Breast epithelium (tissue), 4 donors: ENCODE measurements at places on chromosomes 16 and 17.

DNA sequence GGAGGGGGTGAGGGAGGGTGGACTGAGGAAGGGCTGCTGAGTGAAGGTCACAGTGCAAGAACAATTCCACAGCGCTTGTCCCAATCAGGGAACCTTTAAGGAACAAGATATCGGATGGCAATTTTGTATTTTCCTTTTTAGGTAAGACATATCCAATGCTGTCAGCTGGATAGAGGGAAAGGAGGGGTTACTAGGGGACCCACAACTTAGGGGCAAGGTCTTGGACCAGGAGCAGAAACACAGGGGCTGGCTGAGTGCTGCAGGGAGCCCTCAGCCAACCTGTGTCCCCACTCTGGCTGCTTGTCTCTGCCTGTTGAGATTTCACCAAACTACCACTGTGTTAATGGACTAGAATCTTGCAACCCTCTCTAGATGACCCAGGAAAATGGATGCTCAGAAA lies 47.6 kb downstream of the AKAP1 start:
- no peak for DNase-seq

- no peak for DNase-seq
These were observed 2.6 kb upstream of the N4BP1 start for GRCh38 chr16:48612611-48613010.

DNA sequence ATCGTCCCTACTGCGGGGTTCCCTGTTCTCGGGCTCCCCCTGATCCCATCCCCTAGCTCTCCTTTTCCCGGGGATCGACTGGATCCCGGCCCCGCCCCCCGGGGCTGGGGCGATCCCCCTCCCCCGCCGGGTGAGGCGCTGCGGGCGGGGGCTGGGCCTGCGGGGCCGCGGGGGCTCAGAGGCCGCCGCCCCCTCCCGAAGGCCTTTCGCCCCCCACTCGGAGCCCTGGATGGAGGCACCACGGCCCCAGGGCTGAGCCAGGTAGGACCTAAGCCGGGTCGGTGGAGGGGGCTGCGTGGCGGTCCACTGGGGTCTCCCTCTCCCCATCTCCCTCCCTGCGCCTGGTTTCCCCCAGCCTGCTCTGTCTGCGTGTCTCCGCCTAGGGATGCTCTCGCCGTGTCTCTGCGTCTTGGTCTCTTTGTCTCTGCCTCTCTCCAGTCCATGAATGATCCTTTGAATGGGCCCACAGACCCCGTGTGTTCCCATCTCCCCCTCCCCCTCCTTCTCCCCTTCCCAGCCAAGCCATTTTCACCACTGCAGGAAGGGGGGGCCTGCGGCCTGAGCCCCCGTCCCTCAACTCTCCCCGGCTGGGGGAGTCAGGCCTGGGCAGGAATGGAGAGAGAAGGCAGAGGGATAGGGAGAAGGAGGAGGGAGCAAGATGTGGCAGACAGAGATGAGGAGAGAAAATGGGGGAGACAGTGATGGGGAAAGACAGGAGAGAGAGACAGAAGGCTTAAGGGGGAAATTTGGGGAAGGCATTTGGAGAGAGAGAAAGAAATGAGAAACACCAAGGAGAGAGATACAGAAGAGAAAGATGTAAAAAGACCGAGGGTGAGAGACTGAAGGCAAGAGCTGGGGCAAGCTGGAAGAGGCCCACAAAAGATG lies 1.7 kb upstream of the TMEM256 start:
- no peak for DNase-seq

DNA sequence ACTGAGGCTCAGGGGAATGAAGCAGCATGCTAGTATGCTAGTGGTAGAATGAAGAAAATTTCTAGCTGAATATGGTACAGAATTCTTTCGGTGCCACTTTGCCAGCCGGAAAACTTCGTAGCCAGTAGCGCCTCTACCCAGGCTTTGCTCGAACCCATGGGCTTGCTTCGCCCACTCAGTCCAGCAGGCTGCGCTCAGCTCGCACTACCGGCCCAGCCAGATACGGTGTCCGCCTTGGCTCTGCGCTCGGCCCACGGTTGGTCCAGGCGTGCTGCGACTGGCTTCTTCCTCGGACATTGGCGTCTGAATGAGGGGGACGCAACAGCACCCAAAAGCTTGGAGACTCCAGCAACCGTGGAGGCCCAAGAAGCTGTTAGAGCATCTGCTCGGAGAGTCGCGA lies 372.5 kb upstream of the CDH8 start:
- no peak for DNase-seq

GRCh38 chr17:79659376-79659775 lies 48.5 kb upstream of the RBFOX3 start:
- DNase-seq, result no peak

- DNase-seq, result no peak
These were observed 16.4 kb upstream of the TMED6 start for GRCh38 chr16:69367980-69368379.

DNA sequence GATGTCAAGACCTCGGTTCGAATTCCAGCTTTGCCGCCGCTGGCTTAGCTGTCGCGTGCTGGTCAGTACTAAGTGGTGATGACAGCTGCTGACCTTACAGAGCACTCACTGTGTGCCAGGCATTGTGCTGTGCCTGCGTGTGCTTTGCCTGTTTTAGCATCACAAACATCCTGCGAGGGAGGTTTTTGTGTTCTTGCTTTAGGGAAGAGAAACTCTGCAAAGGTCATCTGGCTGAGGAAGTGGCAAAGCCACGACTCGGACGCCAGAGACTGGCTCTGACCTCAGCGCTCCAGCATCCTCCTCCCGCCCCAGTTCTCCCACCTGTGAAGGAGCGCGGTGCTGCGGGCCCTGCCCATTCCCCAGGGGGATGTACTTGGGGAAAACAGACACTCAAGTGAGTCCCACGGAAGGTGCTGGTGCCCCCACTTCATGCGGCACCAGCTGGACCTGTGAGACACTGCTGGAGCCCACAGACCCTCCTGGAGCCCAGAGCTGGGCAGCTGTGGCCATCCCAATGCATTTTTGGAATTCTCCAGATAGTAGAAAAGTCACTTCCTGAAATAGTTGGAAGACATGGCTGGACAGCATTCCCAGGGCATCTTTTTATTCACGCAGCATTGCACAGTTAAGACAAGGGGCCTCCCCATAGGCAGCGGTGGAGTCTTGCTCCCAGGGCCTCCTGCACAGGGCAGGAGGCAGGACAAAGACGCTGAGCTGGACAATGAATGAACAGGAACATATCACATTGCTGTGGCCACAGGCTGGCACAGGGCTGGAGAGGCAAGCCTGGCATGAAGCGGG lies 20.0 kb upstream of the HERPUD1 start:
- DNase-seq, result no peak

DNA sequence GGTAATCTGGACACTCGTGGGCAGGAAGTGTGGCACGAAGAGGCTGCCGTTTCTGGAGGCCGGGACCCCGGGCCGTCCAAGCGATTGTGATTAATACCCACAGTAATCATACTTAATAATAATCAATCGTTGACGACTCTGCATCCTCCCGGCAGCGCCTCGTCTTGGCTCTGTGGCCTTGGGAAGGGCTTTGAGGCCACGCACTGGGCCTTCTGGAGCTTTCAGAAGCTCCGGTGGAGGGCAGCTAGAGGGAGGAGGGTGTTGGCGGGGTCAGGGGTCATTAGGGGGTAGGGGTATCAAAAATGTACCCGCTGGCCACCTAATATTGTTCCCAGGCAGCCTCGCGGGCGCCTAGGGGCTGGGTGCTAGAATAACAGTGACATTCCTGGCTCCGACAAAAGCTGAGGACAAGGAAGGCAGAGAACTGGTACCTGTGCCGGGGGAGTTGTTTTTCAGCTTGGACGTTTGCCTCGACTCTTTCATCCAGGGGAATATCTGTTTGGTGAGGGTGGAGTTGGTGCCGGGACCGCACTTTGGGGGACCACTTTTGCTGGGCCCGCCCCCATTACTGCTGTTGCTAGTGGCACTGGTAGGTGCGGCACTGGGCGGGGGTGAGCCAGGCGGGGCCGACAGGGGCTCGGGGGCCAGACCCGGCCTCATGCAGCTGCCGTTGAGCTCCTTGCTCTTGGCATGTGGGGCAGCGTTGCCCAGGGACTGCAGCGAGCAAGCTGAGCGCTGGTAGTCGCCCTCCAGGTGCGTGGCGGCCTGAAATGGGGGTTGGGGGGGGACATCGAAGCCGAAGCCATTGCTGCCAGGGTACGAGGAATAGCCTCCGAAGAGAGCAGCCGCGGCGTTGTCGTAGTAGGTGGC lies 6.9 kb upstream of the HOXB2 start:
- DNase-seq, result no peak

- peak; percentile 25 for DNase-seq
These were observed 148.3 kb downstream of the KATNIP start for GRCh38 chr16:27698266-27698665.

DNA sequence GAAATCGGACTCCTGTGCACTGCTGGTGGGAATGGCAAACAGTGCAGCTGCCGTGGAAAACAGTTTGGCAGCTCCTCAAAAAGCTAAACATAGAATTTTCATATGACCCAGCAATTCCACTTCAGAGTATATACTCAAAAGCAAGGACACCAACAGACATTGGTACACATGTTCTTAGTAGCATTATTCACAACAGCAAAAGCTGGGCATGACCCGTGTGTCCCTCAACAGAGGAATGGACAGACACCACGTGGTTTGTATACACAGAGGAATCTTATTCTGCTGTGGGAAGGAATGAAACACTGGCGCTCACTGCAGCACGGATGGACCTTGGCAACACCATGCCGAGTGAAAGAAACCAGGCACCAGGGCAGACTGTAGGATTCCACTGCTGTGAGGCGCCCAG lies 16.0 kb downstream of the NPTX1 start:
- no peak for DNase-seq

GRCh38 chr17:43774304-43775250 lies 4.2 kb downstream of the DUSP3 start:
- DNase-seq, result no peak

DNA sequence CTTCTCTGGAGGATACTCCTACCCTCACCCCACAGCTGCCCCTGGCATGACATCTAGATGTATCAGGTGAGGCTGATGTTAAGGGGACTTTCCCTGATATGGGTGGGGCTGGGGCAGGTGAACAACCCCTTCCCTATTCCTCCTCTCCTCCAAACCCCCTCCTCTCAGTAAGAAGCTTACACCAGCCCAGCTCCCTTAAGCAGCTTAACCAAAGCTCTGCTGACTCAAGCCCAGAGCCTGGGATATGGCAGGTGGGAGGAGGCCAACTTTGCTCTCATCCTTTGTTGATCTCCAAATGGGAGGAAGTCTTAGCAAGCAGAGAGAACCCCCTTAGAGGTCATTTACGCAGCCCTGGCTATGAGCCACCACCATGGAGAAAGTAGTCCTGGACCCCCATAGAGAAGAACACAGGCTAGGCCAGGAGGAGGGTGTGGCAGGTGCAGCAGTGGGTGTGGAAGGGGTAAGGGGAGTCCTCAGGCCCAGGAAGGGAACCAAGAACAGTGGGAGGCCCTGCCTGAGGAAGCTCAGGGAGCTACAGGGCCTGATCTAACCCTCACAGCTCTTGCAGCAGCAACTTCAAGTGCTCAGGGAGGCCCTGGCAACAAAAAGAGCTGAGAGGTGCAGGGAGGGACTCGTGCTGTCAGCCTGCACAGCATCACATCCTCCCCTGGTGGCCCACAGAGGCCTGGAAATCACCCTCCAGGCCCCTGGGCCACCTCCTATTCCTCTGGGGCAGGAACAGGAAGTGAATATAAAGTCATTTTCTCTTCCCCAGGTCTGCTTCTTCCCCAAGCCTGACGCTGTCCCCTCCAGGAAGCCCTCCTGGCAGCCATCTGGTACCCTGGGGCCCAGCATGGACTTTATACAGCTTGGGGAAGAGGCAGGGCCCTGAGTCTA lies 2.9 kb downstream of the UNC119 start:
- no peak for DNase-seq

DNA sequence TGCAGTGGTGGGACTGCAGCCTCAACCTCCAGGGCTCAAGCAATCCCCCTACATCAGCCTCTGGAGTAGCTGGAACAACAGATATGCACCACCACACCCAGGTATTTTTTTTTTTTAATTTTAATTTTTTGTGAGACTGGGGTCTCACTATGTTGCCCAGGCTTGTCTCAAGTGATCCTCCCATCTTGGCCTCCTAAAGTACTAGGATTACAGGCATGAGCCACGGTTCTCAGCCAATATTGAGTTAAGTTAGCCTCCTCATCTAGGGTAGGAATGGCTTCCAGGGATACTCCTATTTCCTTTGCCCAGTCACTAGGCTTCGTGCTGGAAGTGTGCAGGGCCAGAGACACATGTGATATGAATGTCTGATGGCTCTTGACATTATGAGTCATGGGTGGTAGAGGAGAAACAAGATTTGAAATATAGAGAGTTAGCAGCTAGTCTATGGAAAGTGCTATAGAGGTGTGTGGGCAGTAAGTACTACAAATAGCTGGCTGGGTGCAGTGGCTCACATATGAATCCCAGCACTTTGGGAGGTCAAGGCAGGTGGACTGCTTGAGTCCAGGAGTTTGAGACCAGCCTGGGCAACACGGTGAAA lies 8.0 kb upstream of the HES7 start:
- DNase-seq, result no peak

DNA sequence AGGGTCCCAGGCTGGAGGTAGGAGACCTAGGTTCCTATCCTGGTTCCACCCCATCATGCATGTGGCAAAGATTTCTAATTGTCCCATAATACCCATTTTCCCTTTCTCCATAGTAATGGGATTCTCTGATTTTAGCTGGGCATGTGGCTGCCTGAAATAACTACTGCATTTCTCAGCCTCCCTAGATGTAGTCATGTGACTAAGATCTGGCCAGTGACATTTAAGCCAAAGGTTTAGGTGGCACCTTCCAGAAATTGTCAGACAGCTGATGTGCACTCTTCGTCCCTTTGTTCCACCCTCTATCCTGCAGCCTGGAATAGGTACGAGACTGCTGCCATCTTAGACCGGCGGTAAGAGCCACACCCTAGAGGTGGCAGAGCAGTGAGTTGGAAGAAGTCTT lies 8.2 kb downstream of the NXPH3 start:
- no peak for DNase-seq

- no peak for DNase-seq
These were observed 6.7 kb downstream of the TBC1D24 start for GRCh38 chr16:2481676-2482075.

GRCh38 chr17:78238823-78239488 lies 7.5 kb downstream of the TMEM235 start:
- DNase-seq, result no peak

GRCh38 chr16:46746821-46747776 lies 1.0 kb downstream of the MYLK3 start:
- DNase-seq, result no peak

- DNase-seq, result no peak
These were observed 26.7 kb upstream of the IRX6 start for GRCh38 chr16:55297062-55297909.

DNA sequence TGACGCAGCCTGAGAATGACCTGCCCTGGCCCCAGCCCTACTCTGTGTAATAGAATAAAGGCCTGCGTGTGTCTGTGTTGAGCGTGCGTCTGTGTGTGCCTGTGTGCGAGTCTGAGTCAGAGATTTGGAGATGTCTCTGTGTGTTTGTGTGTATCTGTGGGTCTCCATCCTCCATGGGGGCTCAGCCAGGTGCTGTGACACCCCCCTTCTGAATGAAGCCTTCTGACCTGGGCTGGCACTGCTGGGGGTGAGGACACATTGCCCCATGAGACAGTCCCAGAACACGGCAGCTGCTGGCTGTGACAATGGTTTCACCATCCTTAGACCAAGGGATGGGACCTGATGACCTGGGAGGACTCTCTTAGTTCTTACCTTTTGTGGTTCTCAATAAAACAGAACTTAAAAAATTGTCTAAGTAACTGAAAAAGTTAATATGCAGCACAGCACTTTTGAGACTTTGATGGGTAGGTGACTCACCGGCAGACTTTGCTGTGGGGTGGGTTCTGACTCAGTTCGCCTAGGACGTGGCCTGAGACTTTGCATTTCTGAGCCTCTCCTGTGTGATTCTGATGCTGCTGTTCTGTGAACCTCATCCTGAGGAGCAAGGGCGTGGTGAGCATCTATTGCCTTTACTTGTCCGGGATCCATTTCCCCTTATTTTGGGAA lies 5.7 kb downstream of the LAT start:
- DNase-seq, result no peak

- DNase-seq, result no peak
These were observed 37.9 kb upstream of the CHMP6 start for GRCh38 chr17:80953471-80954315.
